ENCODE measurements at places on chromosomes 6 and 20.
A peak's percentile ranks its signal among the peaks of the same experiment; 100 is the strongest.

DNA sequence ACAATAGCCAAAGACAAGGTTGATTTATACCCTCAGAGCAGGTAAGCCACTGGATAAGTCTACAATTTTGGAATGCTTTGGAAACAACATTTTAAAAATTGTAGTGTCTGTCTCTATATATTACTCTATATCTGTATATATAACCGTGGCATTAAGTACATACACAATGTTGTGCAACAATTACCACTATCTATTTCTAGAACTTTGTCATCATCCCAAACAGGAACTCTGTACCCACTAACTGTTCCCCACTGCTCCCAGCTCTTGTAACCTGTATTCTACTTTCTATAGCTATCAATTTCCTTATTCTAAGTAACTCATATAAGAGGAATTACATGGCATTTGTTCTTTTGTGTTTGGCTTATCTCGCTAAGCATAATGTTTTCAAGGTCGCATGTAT is 78.2 kb upstream of the ASCC3 start:
- DNase-seq = no peak

DNA sequence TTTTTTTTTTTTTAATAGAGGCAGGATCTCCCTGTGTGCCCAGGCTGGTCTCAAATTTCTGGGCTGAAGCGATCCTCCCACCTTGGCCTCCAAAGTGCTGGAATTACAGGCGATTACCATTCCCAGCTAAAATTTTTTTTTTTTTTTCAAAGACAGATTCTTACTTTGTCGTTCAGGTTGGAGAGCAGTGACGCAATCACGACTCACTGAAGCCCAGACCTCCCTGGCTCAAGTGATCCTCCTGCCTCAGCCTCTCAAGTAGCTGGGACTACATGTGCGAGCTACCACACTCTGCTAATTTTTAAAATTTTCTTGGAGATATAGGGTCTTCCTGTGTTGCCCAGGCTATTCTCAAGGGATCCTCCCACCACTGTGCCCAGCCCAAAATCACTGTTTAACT is 58.0 kb upstream of the MYO6 start:
- DNase-seq = no peak

DNA sequence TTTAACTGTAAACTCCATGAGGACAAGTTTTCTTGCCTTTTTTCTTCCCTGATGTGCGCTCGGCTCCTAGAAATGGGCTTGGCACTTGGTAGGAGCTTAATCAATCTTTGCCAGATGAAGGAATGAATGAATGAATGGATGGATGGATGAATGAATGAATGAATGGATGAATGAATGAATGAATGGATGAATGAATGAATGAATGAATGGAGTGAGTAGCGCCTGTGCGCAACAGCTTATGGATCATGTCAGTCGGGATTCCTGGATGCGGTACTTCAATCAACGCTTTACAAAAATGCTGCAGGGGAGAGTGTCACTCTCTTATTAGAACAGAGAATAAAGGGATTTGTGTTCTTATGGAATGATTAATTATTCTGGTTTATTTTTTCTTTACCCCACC is 267.3 kb downstream of the TFAP2C start:
- no peak for DNase-seq

GRCh38 chr6:159931846-159932245 is 37.0 kb upstream of the IGF2R start:
- no peak for DNase-seq

GRCh38 chr6:53005663-53006250 is 10.7 kb upstream of the GSTA4 start:
- no peak for DNase-seq

DNA sequence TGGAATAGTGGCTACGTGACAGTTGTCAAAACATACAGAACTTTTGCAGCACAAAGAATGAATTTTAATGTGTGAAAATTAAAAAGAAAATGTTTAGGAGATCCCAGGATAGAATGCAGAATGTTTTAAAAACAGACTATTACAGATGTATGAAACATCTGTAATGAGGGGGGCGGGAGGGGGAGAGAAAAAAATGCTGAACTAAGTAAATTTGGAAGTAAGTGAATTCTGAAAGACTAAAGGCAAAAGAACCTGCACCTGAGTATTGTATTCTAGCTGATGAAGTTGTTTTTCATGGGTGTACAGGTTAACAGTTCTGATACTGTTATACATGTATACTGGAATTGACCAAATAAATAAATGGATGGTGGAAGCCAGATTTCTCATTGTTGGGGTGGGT is 178.8 kb downstream of the ZFAND3 start:
- DNase-seq = no peak

- no peak for DNase-seq
These were observed 6.3 kb downstream of the TAF4 start for GRCh38 chr20:62059401-62059800.

DNA sequence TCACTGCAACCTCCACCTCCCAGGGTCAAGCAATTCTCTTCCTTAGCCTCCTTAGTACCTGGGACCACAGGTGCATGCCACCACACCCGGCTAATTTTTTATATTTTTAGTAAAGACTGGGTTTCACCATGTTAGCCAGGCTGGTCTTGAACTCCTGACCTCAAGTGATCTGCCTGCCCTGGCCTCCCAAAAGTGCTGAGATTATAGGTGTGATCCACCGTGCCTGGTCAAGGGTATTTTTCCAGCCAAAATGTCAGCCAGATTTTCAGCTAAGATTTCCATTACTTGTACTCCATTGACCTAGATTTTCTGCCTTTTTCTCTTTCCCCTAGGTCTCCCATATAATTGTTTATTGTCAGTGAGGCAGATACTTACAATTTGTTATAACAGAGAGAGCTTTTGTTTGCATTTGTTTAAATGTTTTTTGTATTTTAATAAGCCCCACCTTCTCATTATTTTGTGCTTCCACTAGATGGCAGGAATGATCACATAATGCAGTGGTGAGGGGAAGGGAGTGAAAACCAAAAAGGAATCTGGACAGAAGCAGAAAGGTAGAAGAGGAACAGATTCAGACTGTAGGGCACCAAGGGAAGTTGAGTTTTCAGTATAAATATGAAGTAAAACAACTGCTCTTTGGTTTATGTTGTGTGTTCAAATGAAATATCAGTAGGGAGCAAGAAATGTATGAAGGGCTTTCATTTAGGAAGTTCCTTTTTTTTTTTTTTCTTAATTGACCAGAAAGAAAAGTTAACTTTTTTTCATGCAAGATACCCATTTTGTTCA is 29.7 kb downstream of the RPF2 start:
- no peak for DNase-seq

- no peak for DNase-seq
These were observed 26.8 kb upstream of the BCAS1 start for GRCh38 chr20:54097236-54097529.

DNA sequence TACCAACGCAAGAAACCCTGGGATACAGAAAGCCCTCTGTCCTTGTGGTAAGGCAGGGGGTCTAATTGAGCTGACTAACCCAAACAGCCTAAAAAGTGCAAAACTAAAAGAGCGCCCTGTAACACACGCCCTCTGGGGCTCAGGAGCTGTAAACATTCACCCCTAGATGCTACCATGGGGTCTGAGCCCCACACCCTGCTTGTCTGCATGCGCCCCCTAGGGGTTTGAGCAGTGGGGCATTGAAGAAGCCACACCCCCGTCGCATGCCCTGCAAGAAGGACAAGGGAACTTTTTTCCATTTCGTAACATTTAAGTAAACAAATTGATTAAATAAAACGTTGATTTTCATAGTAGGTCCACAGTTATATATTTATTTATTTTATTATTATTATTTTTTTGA is 616.9 kb upstream of the MAN1A1 start:
- DNase-seq = peak; percentile 39

DNA sequence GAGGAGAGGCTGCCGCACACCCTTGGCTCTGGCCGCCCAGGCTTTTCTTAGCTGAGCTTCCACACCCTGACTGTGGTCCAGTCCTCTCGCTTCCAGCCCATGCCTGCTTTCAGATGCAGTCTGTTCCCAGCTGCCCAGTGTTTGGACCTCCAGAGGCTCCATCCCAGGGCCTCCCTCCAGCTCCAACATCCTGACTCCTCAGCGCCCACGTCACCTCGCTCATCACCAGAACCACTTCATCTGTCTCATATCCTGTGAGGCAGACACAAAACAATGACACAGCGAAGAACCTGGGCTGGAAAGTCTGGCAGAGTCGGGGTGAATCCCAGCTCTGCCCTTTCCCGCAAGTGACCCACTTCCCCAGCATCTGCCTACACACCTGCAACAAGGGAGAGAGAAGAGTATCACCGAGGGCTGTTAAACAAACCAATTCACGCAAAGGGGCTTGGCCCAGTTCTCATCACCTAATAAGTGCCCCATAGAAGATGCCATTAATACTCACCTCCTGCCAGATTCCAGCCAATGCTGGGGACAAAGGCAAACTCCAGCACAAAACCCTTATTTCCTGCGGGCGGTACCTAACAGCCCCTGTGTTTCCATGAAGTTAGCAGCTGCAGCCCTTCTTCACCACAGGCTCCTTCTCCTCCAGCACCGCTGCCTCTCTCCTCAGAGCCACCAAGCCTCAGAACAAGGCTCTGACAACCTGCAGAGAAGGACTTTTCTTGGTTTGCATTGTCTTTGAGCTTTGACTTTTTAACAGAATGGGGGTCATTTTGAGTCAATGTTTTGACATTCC is 133.4 kb upstream of the CDH4 start:
- DNase-seq = no peak

DNA sequence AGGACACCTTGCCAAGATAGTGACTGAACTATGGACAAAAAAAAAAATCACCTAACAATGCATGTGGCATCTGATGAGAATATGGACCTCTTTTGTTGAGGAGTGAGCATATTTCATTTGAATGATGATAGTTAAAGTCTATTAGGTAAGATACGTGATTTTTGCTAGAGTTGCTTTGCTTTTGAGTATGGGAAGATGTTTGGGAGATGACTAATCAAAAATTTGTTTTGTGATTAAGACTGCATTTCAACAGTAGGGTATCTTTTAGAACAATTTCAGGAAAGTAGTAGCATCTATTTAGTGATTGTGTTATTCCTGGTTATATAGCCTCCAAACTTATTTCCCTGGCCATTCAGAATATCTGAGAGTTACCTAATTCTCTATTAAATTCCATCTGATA is 878.6 kb upstream of the CITED2 start:
- no peak for DNase-seq

DNA sequence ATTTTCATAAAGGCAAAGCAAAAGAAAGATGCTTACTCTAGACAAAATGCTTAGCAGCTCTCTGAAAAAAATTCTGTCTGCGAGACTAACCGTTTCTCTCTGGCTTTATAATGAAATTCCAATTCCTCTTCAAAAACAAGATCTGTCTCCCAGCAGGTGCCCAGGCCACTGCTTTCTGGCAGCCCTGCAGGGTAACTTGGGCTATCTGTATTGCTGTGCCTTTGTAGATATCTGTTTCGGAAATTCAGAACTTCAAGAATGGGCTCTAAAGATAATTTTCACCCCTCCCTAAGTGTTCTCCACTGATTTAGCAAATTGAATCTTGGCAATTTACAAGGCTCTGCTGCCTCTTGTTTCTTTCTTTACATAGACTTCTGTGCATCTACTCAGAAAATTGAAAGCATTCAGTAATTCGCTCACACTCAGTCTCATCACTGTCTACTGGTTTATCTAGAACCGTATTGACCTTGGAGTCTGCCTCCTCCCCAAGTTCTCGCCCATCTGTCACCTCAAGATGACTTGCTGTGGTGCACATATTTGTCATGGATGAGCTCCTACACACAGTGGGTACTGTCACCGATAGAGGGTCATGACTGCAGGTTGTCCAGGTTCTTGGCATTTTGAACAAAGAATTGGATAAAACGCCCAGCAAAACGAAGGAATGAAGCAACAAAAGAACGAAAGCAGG is 26.4 kb upstream of the FABP7 start:
- DNase-seq = no peak

DNA sequence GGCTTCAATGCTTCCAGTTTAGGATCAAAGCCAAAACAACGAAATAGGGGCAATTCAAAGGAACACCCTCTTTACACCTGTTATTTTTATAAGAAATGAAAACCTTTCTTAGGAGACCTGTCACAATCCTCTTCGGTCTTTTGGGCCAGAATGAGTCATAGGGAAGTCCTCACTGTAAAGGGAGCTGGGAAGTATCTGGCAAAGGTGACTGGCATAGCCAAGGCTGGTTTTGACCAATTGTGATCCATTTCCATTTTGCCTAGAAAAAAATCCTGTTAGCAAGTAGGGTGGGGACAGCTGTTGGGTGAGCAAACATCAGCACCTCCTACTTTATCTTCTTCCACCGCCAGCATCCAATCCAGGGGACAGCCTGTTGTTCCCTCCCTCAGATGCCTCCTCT is 343.2 kb upstream of the SULF2 start:
- no peak for DNase-seq

- no peak for DNase-seq
These were observed 287.2 kb downstream of the KHDC1L start for GRCh38 chr6:72938104-72938503.

GRCh38 chr6:139777202-139777970 is 402.9 kb upstream of the CITED2 start:
- no peak for DNase-seq

GRCh38 chr20:29408034-29408695 is 1849.3 kb upstream of the DEFB115 start:
- no peak for DNase-seq

DNA sequence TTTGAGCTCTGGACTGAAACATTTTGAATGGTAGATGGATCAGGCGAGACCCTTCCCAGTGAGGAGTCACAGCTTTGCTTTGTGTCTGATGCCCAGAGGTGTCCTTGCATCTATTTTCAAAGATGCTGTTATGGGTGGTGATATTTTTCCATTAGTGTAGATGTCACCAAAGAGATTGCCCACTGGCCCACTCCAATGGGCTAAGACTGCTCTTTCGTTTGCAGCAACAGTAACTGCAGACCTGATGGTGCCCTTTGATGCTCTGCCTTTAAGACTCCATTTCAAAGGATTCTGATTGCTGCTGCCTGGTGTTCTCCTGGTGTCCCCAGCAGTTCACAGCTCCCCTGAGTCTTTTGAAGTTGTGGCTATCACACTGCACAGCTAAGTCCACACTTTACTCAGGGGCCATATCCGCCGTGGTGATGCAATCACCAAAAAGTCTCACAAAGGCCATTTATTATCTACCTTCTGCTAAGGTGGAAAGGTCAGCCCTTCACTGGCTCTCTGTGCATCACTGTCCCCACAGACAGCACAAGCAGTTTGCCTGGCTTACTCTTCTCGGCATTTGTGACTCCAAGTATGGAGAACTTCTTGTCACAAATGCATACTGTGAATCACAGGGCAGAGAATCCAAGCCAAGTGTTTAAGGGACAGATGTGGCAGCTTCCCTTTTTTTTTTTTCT is 56.4 kb downstream of the NOX3 start:
- DNase-seq = no peak

DNA sequence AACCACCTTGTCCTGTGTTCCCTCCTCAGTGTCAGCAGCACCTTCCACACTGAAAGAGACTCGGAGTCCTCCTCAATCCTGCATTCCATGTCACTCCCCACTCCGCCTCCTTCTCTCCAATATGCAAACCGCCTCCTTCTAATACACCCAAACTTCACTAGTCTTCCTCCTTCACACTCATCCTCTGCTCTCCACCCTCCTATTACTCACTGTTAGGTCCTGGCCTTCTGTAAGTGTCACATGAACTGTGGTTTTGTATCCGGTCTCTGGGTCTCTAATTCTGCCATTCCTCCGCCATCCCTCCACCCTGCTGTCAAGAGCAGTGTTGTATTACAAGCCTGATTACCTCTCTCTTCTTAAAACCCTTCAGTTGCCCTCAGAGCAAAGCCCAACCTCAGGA is 200.5 kb upstream of the CDYL start:
- DNase-seq = no peak

- peak; percentile 88 for DNase-seq
These were observed 36.2 kb downstream of the GNAS start for GRCh38 chr20:58888521-58889333.

Measured in activated T-cell treated with anti-CD3 and anti-CD28 coated beads, Interleukin-2, amount 50 U/mL, for 48 hours (primary cell).